Omental fat pad (tissue), 4 donors: ENCODE measurements at places on chromosomes 5 and 9.
A peak's percentile ranks its signal among the peaks of the same experiment; 100 is the strongest.

- peak; percentile 70 for DNase-seq
Measured at GRCh38 chr9:127578952-127579853, 32.9 kb upstream of the STXBP1 start.

DNA sequence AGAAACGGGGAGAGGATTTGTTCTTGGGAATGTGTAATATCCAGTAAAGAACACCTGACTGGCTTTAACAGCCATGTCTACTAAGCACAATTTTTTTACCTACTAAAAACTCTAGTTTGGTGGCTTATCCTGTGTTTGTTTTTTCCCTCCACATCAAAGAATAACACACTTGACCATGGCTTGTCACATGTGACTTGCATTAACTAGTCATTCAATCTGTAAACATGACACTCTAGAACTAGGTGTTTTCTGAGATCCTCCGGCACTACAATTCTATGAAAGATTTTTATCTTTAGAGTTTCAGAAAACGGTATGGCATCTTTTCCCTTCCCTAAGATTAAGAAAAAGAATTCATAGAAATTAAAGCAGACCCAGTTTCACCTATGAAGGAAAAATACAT is 103.7 kb downstream of the CEMIP2 start:
- DNase-seq = no peak

- no peak for DNase-seq
Measured at GRCh38 chr9:129068990-129069861, 11.7 kb upstream of the DOLPP1 start.

- no peak for DNase-seq
Measured at GRCh38 chr5:125201446-125202052, 455.1 kb upstream of the ZNF608 start.

DNA sequence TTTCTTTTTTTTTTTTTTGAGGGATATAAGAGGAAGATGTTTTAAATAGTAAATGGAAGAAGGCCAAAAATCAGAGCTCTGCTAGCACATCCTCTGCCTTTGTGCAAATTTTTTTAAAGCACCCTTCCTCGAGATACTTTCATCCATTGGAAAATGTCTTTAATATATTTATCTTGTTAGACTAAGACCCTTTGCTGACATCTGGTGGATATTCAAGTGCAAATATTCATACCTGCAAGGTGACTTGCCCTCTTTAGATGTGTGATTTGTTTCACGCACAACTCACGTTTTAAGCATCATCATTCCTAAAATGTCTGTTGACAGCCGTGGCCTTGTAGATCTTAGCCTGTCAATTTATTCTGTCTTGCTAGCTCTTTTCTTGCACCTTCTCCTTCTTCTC is 258.5 kb downstream of the AGTPBP1 start:
- DNase-seq = no peak

GRCh38 chr9:127635201-127635735 is 23.2 kb downstream of the STXBP1 start:
- DNase-seq = no peak

- DNase-seq = peak; percentile 49
Measured at GRCh38 chr9:136339173-136339957, 12.0 kb downstream of the GPSM1 start.

- no peak for DNase-seq
Measured at GRCh38 chr9:132075853-132076252, 3.8 kb downstream of the MED27 start.

DNA sequence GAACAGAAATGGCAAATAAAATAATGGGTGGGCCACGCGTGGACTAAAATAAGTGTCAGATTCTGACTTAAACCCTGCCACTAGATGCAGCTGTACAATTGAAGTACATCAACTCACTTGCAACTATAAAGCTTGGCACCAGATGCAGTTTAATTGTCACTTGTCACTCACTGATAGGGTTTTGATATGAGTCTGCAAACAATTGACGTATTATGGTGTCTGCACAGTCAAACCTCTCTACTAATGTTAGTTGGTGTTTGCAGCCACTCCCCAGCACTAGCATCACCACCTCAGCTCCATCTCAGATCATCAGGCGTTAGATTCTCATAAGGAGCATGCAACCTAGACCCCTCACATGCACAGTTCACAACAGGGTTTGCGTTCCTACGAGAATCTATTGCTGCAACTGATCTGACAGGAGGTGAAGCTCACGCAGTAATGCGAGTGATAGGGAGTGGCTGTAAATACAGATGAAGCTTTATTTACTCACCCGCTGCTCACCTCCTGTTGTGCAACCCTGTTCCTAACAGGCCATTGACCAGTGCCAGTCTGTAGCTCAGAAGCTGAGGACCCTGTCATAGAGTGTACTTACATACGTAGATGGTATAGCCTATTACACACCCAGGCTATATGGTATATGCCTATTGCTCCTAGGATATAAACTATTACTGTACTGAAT is 72.1 kb upstream of the SEMA6A start:
- DNase-seq = no peak

DNA sequence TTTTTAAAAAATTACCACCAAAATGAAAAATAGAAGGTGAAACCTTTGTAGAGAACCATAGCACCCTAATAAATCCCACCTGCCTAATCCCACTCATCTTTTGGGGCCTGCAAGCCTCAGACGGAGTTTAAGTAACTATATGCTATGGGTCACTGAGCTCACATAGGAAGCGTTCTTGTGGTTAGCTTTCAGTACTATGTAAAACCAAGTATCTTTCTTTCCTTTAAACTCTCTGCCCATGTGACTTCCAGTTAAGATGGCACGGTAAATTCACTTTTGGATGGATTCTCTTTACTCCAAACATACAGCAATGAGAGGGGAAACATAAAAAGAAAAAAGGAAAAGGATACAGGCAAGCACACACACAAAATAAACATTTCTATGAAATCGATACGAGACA is 50.9 kb downstream of the FANCC start:
- DNase-seq = no peak

DNA sequence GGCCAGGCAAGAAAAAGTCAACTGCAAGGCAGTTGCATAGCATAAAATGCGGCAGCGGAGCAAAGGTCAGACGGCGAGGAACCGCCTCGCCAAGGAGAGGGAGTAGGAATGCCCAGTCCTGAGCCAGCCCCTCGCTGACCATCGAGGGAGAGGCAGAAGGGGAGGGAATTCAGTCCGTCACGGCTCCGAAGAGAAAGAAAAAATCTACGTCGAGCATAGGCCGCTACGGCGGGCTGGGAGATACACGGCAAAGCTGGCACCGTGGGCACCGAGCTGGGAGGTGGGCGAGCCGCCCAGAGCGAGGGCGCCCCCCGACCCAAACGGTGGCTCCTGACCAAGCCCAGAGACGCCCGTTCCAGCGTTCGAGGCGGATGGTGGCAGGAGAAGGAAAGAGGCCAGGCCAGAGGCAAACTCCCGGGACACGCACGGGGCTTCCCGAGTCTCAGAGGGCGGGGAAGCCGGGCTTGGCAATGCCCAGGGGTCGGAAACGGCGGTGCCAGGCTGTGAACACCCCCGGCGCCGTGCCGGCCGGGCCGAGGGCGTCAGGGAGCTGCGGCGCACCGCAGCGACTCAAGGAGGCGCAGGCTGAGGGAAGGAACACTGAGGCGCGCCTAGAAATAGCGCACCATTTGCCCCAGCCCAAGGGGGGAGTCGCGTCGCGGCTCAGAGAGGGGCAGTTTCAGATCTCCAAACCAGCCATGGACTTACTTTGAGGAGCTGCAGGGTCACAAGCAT is 518 bp downstream of the SPRY4 start:
- DNase-seq = no peak

GRCh38 chr5:134592141-134592746 is 40.4 kb downstream of the SAR1B start:
- DNase-seq = no peak

- DNase-seq = peak; percentile 38
Measured at GRCh38 chr9:130780865-130781504, 54.1 kb upstream of the ABL1 start.

DNA sequence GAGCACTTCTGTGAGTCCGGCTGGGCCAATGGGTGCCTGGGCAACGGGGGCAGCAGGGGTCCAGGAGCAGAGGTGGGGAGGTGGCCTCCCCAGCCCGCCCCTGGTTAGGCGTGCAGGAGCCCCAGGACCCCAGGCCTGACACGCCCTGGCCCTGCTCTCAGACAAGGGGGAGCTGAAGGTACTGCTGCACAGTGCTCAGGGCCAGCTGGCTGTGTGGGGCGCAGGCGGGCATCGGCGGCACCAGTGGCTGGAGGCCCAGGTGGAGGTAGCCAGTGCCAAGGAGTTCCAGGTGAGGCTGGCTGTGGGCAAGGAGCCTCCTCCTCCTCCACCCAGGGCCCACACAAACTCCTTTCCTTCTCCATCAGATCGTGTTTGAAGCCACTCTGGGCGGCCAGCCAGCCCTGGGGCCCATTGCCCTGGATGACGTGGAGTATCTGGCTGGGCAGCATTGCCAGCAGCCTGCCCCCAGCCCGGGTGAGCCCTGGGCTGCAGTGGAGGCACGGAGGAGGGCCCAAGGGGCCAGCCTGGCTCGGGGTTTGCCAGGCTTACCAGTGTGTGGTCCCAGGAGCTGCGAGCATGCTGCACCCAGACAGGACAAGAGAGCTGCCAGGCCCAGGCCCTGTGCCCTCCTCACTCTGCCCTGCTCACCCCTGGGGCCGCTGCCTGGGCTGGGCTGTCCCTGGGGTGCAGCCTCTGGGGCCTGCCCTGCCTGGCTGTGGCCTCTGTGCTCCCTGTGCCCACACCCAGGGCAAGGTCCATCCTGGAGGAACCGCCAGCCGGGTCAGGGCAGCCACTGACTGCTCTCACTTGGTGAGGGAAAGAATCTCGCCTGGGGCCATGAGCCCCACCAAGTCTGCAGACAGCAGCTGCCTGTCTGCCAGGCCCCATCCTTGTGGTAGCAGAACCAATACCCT is 7.0 kb downstream of the MAMDC4 start:
- DNase-seq = no peak

- no peak for DNase-seq
Measured at GRCh38 chr9:75046725-75047345, 18.7 kb upstream of the CARNMT1 start.

- DNase-seq = no peak
Measured at GRCh38 chr5:1199649-1200494, 1.5 kb upstream of the SLC6A19 start.

DNA sequence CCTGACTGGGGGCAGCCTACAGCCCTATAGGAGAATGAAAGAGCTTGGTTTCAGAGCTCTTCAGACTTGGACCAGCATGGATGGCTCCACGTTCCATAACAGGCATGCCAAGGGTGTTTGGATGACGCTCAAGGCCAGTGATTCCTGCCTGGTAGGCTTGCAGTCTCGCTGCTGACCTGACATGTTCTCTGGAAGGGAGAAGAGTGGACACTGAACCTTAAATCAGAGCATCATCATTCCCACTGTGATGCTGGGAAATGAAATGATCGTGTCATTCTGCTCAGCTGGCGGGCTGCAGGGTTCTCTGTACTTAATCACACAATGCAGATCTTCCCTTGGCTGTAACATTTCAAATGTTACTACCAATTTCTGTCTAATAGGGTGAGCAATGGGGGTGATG is 57.0 kb downstream of the CFAP90 start:
- DNase-seq = no peak

GRCh38 chr5:157602505-157602904 is 26.9 kb upstream of the ADAM19 start:
- DNase-seq = no peak

- DNase-seq = peak; percentile 72
Measured at GRCh38 chr9:130846487-130847305, 11.6 kb downstream of the ABL1 start.

GRCh38 chr9:136140046-136140445 is 21.4 kb upstream of the TMEM250 start:
- no peak for DNase-seq

- DNase-seq = no peak
Measured at GRCh38 chr9:70390933-70391341, 23.5 kb downstream of the KLF9 start.
